Activated CD4-positive, alpha-beta T cell treated with anti-CD3 and anti-CD28 coated beads, Interleukin-2, amount 10 ng/mL, durations not matched to agents 7 days and 5 days (primary cell): ENCODE measurements at places on chromosomes 16 and 17. TPM values are rescaled to one million over a fixed set of nuclear protein-coding genes. Genes with fewer than 3 reads are reported as not detected.

Gene KRT9
- total RNA-seq, result not detected

GRCh38 chr17:77146882-77147281 lies 6.1 kb downstream of the SEC14L1 start:
- no peak for DNase-seq

DNA sequence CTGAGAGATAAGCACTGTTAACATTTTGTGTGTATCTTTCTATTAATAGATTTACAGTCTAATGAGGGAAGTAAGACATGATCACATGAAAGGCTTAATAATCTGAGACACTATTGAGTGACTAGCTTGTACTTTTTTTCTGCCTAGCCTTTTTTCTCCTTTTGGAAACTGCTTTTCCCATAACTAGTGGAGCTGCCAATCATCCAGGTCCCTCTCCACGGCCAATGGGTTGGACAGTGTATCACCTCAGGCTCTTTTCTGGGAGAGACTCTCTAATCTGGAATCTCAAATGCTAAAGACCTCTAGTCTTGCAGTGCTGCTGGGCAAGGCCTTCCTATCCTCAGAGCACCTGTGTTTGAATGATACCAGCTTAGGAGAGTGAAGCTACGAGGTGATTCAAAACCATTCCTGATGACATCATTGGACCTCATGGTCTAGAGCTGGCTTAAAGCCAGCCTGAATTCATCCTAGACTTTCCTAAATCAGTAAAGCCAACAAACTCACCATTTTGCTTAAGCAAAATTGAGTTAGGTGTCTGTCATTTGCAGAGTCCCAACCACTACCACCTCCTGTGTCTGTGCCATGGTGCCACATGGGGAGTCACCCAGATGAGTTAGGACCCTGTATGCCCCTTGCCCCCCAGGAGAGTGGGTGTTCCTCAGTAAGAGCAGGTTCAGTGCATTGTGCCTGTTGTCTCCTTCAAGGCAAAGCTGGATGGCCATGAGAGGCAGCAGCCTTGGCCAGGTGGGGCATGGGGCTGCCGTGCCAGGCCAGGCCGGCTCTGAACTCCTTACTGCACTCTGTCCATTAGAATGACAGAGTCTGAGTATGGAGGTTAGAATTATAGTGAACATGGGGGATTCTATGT lies 62.9 kb downstream of the SPECC1 start:
- no peak for DNase-seq

DNA sequence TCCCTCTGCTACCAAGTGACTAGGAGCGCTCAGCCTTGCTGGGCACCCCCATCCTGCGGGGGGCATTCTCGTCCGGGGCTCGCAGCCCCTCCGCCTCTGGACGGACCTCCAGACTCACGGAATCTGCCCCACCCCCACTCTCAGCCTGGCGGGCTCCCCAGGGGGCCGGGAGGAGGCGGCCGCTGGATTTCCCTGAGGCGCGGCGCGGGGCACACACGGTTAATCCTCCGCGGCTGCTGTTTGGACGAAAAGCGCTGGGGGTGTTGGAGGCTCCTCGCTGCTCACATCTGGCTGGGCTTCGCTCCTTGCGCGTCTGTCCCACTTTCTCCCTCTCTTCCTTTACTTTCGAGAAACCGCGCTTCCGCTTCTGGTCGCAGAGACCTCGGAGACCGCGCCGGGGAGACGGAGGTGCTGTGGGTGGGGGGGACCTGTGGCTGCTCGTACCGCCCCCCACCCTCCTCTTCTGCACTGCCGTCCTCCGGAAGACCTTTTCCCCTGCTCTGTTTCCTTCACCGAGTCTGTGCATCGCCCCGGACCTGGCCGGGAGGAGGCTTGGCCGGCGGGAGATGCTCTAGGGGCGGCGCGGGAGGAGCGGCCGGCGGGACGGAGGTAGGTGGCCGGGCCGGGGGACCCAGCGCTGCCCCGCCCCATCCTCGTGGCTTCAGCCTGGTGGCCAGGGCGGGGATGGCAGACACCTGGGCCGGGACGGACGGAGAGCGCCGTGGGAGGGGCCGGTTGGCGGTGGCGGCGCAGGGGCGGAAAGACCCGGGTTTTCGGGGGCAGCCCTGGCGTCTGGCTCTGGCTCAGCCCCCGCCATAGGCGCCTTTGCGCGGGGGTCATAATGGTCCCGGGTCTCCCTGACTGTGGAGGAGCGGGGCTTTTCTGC lies at the start of gene C1QTNF1:
Gene C1QTNF1 (plus strand): TSS at position 284 of the 886 bp plus-strand sequence. CDS start 19,800 bp downstream, outside the sequence.
- peak; percentile 26 for DNase-seq
